Glomerular endothelial cell (primary cell): ENCODE measurements at places on chromosomes 5 and 9.

DNA sequence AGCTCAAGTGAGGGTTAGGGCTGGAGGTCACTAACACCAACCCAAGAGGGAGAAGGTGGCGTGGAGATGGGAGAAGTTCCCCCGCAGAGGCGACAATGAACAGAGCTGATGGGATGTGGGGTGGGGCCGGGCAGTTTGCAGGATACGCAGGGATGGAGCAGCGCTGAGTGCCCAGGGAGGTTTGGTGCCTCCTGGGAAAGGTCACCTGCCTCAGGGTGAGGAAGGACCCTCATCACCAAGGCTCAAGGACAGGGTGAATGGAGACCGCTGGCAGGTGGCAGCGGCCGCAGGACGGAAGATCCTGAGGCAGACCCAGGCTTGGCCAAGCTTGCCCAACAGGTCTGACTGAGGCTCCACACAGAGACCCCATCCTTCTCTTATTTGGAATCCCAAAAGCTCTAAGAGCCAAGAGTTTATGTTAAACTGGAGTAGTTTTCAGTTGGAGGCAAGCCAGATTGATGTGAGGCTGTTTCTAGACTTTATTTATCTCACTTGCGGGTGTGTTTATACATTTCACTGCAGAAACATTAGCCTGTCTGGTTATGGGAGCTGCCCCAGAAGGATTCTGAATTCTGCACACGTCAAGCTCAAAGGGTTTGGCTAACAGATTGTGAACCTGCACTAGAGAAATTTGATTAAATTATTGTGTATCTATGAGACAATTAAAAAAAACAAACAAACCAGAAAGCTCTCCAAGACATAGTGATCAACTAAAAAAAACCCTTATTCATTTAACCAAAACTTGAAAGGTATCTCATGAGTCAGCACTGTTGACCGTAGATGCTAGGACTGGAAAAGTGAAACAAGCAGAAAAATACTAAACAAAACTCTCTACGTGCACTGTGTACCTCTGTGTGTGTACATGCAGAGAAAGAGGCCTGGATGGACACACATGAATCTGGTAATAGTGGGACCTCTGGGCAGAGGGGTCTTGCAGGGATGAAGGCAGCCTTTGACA, 146.2 kb upstream of the PHYKPL start:
- DNase-seq: no peak

GRCh38 chr9:122510502-122510901, at the start of gene OR1J2:
Gene OR1J2, plus strand, starts transcription at chr9:122510802. Its CDS starts 0 bp downstream, at chr9:122510802.
- DNase-seq: no peak

DNA sequence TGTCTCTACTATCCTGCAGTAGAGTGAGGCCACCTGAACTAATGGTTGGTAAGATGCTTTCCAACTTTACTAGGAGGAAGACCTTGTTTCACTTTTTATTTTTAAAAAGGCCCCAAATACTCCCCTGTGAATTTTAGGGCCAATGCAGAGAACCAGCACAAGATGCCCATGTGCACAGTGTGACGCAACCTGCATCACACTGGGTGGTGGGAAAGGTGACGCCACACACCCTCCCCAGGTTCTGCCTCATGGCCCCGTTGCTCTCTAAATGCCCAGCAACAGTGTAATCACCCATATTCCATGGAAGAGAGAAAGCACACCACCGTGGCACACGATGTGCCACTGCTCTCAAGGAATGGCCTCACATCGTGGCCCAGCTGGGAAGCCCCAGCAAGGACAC, 6.4 kb downstream of the SURF4 start:
- no peak for DNase-seq

- no peak for DNase-seq
These were observed 487.2 kb upstream of the TUSC1 start for GRCh38 chr9:26165426-26165825.

DNA sequence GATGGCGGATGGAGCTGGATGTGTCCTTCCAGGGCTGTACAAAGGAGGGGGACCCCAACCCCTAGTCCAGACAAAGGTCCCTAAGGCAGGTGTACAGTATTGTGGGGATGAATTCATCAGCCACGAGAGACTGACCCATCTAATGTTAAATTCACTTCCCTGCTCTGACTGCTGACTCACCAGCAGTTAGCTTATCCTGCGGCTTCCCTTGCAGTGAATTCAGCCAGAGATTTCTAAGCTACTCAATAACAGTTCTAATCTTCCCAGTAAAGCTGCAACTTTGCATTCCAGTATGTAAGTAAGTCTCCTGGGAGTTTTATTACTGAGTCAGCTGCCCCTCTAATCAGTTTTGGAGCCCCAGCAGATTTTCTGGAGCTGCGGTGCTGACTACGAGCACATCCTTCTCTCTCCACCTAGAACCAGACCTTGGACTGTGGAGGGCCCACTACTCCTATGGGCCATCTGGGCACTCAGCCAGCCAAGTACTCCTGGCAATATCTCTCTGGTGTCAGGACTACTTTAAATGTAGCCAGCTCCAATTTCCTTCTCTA, 16.1 kb downstream of the B4GALT1 start:
- DNase-seq: no peak

GRCh38 chr5:6108981-6109825, 269.1 kb downstream of the MED10 start:
- no peak for DNase-seq
